Activated CD4-positive, alpha-beta T cell treated with anti-CD3 and anti-CD28 coated beads, Interleukin-2, amount 50 U/mL, for 48 hours (primary cell): ENCODE measurements at places on chromosomes 13 and 19.

GRCh38 chr13:46179491-46179908 lies 2.5 kb downstream of the LCP1 start:
- peak; percentile 78 for DNase-seq

DNA sequence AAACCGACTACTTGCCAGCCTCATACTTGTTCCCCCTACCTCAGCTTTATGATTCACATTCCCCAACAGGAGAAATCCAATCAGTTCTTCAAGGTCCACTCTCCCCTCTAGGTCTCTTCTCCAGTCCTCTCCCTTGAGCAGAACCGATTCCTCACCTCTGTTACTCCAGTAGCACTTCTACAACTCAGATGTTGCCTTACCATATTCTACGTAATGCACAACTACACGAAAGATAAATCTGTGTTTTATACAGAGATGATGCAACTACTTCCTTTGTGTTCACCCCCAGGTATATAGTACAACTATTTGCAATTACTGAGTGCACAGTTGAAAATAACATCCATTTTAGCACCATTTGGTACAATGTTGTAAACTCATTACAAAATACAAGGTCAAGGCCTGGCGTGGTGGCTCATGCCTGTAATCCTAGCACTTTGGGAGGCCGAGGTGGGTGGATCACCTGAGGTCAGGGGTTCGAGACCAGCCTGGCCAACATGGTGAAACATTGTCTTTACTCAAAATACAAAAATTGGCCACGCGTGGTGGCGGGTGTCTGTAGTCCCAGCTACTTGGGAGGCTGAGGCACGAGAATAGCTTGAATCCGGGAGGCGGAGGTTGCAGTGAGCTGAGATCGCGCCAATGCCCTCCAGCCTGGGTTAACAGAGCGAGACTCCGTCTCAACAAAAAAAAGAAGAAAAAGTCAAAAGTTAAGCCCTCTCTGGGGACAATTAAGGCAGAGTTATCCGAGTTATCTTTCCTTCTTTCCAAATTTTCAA lies 2.8 kb upstream of the WBP4 start:
- no peak for DNase-seq

- DNase-seq = peak; percentile 77
Measured at GRCh38 chr19:29714953-29715700, at the start of gene C19orf12. C19orf12 (minus strand) TSS chr19:29715261; CDS start chr19:29708413, 6,848 bp downstream.

GRCh38 chr19:2451741-2452140 lies 5.0 kb downstream of the LMNB2 start:
- DNase-seq = no peak

GRCh38 chr13:102721800-102722231 lies 27.0 kb upstream of the METTL21C start:
- no peak for DNase-seq

DNA sequence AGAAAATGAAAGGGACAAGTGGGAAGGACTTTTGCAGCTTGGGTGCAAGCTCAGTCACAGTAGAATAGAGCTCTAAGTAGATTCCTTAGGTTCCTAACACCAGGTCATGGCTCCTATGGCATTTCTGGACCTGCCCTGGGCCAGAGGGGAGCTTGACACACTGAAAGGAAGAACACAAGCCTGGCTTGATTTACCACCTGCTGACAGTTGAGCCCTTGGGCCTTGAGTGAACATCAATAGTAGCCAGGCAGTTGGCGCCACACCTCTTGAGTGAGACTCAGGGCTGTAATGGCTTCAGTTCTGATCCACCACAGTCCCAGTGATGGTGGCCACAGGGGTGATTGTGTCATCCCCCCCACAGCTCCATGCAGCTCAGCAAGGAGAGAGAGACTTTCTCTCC lies 221.9 kb upstream of the PCDH17 start:
- no peak for DNase-seq

DNA sequence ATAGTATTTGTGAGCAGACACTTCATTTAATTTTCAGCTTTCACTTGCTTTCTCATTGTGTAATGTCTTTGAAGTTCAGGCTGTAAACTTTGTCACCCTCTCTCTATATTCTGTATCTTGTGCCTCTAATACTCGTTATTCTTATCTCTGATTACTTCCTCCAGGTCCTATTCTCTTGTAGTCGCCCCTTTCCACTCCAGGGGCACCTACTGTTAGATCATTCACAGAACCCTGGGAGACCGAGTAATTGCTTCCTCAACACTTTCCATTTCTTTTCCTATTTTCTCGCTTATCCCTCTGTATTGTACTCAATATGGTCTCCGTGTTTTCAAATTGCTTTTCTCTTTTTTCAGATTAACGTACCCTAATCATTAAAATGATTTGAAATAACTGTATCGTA lies 93.9 kb upstream of the TDRD3 start:
- DNase-seq = no peak

- DNase-seq = no peak
Measured at GRCh38 chr13:41533266-41534052, 76.1 kb downstream of the RGCC start.

DNA sequence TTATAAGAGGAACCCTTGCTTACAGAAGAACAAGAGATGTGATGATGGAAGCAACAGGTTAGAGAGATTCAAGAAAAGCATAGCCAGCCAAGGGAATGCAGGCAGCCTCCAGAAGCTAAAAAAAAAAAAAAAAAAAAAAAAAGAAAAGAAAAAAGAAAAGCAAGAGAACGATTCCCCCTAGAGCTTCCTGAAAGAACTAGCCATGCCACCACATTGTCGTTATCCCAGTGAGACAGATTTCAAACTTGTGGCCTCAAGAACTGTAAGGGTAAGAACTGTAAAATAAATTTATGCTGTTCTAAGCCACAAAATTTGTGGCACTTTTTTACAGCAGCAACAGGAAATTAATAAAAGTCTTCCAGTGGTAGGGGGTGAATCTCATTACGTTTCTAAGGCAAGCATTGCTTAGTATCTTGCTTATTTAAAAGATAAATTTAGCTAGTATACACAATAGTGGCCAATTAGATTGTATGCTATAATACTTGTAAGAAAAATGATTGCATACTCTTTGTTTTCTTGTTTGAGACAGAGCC lies 21.8 kb downstream of the RFXAP start:
- DNase-seq = no peak

- no peak for DNase-seq
Measured at GRCh38 chr13:50159607-50160006, 144.4 kb downstream of the KCNRG start.

GRCh38 chr19:56991912-56992311 lies 127.9 kb upstream of the USP29 start:
- no peak for DNase-seq

DNA sequence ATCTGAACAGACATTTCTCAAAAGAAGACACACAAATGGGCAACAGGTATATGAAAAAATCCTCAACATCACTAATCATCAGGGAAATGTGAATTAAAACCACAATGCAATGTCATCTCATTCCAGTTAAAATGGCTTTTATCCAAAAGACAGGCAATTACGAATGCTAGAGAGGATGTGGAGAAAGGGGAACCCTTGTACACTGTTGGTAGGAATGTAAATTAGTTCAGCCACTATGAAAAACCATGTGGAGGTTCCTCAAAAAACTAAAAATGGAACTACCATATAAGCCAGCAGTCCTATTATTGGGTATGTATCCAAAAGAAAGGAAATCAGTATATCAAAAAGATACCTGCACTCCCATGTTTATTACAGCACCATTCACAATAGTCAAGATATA lies 24.7 kb upstream of the ZC3H13 start:
- DNase-seq = no peak

DNA sequence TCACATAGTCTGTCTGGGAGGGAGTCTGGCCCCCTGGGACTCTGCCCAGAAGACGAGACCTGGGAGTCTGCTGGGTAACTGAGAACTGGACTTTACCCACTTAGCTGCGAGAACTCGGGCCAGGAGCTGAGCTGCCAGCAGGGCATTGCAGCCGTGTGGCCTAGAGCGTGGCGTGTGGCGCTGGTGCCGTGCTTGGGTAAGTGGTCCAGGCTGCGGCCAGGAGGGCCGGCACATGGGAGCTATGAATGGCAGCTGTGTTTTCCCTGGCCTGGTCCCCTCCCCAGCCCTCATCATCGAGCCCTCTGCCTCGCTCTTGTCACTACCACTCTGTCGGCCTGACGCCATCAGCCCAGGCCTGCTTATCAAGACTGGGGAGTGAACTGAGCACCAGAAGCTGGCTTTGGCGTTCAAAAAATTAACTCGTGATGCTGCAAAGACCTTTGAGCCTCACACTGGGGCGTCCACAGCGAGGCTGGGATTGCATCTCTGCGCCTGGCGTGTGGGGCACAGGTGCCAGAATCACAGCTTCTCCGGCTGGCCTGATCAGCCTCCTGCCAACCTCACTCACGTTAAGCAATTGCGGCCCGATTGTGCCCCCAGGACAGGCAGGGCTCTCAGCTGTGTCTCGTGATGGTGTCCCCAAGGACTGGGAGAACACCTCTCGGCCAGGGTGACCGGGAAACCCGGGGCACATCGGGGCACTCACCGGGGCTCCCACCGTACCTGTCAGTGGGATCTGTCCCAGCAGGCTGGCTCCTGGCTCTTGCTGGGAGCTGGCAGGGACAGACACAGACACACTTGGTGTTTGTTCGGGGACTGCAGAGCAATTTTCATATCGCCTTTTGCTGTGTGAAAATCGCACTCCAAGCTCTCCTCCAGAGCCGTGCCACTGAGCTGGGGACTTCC lies 85.9 kb downstream of the KDM4B start:
- no peak for DNase-seq

- DNase-seq = peak; percentile 82
Measured at GRCh38 chr19:44903602-44904425, 1.8 kb upstream of the APOE start.

- DNase-seq = peak; percentile 79
Measured at GRCh38 chr19:10543420-10544241, at the start of gene ATG4D. ATG4D (plus strand) TSS chr19:10543904; CDS start chr19:10544091, 187 bp downstream.

DNA sequence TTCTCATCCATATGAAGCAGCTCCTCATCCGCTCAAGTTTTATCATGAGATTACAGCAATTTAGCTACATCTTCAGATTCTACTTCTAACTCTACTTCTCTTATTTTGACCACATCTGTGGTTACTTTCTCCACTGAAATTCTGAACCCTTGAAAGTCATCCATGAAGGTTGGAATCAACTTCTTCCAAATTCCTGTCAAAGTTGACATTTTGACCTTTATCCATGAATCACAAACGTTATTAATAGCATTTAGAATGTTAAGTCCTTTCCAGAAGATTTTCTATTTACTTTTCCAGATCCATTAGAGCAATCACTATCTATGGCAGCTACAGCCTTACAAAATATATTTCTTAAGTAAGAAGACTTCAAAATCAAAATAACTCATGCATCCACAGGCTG lies 421.7 kb upstream of the GPC6 start:
- DNase-seq = no peak

GRCh38 chr19:932648-933552 lies 7.1 kb downstream of the ARID3A start:
- no peak for DNase-seq

DNA sequence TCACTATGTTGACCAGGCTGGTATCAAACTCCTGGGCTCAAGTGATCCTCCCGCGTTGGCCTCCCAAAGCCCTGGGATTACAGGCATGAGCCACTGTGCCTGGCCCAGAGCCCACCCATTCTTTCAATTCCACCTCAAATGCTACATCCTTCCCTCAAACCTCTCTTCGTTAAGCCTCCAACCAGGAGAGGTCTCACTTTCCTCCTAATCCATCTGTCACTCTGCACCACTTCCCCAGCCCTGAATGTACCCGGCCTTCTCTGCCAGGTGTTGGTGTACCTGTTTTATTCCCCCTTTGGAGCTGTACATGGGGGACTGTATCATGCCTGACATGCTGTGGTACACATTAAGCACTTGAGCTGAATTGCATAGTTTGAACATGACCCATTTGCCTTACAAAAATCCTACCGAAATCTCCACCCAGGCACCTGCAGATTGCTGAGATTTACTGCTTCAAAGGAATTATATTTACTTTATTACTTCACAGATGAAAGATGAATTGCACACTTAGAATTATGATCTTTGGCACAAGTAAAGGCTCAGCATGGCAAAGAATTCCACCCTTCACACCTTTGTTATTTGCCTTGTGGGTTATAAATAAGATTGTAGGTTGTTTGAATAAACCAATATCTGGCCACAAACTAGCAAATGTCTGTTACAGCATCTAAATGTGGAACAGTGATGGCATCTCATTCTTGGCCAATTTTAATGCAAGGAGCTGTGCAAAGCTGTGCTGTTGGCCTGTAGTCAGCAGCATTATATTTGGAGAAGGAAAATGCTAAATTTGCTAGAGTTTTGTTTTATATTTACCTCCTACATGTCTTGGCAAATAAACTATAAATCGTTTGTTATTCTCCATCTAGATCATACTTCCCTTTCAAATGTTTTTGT lies 15.6 kb upstream of the WASF3 start:
- DNase-seq = no peak

- no peak for DNase-seq
Measured at GRCh38 chr13:102771298-102772041, 2.1 kb downstream of the TEX30 start.

- no peak for DNase-seq
Measured at GRCh38 chr19:35006999-35007365, 6.9 kb downstream of the GRAMD1A start.

DNA sequence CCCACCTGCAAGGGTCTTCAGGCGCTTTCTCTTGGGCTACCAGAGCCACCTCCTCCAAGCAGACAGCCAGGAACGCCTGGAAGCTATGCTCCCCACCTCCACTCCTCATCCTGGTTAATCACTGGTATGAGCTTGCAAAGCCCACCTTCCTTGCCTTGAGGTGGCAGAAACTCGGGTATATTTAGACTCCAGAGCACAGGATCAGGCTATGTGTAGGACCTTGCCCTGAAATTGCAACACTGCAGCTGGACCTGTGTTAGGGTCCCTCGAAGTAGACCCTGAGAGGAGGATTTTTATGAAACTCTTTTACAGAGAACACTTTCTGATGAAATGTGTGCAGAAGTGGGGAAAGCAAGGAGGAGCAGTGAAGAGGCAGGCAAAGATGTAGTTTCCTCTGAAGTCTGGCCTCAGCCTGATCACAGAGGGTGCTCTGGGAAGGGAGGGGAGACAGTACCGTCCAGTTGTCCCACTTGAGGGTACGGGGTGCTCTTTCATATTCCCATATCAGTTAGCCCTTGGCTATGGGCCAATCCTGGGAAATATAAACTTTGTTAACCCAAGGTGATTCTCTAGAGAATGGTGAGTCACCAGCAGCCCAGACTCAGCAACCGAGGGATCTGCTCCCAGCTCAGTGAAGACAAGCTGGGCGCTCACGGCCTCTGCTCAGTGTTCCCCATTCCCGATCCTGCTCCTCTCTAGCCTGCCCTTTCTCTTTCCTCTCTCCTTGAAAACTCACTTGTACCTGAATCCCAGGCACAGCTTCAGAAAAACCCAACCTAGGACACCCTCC lies 157.9 kb downstream of the UQCRFS1 start:
- DNase-seq = no peak

GRCh38 chr19:37654629-37655300 lies 500 bp downstream of the ZFP30 start:
- DNase-seq = peak; percentile 26

DNA sequence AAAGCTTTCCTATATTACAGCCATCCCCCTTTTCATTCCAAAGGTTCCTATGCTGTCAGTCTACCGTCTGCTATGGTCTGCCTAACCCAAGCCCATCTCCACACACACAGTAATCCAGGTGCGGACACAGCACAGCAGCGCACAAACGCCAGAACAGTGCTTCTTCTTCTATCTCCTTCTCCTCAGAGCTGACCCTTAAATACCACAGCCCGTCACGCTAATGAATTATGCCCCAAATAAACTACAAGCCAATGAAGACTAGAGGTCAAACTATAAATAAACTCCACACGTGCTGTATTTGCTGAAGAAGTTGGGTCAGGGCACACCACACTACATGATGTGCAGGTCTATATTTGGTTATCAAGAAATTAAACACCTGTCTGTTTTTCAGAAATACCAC lies 71.8 kb downstream of the TBC1D4 start:
- no peak for DNase-seq
